ENCODE measurements at places on chromosomes 7 and 10.

DNA sequence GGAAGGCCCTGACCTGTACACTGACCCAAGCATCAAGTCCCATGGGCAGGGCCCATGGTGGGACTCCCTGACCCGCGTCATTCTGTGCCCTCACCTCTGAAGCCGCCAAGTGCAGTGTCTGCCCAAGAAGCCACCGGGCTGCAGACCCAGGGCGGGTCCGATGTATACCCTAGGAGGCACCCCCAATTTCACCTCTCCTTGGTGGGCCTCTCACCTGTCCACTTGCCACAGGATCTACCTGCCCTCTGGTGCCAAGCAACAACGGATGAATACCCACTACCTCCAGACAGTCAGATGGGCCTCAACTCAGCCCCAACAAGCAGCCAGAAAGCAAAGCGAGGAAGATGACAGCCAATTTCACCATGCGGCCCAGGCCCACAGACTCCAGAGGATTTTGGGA lies 92.6 kb downstream of the CTBP2 start:
- no peak for DNase-seq

DNA sequence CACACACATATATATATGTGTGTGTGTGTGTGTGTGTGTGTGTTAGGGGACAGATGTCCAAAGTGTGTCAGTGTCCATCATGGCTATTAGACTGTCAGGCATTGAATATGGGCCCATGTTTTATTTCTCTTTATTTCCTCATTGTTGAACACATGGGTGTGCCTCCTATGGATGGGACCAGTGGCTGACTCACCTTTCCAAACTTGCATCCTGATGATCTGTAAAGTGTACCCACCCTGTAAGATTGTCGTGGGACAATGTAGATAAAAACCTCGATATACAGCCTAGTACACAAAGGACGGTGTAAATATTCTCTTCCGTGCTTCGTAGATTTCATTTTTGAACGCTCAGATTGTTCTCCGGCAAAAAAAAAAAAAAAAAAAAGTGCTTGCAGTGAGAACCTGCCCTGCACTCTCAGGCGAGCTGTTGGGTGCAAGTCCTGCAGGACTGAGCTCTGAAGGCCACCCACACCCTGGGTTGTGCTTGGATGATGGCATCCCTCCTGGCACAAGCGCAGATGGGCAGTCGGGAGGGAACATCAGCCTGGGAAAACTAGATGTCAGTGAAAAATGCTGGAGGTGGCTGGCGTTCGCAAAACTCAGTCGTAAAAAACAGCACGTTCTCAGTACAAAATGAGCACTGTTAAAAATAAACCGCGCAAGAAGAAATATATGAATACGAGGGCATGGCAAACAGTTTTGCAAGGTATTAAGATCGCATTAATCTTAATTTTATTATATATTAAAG lies 166.9 kb downstream of the CUX1 start:
- no peak for DNase-seq

- no peak for DNase-seq
Measured at GRCh38 chr7:157041004-157041403, 30.5 kb upstream of the MNX1 start.

DNA sequence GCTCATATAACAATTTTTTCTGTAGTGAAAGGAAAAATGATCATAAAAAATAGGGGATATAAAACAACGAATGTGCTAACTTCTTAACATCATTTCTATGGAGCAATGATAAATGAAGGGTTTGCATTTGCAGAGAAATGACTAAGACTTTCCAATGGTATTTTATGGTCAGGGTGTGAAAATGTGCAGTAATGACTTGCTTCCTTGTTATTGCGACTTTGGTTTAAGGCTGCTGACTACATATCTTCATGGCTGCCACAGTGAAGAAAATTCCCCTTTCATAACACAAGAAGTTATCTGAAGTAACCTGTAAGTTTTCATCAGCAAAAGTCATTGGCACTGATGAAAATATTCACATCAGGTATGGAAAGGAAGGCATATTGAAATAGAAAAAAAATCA lies 166.1 kb upstream of the NRG3 start:
- DNase-seq = no peak

DNA sequence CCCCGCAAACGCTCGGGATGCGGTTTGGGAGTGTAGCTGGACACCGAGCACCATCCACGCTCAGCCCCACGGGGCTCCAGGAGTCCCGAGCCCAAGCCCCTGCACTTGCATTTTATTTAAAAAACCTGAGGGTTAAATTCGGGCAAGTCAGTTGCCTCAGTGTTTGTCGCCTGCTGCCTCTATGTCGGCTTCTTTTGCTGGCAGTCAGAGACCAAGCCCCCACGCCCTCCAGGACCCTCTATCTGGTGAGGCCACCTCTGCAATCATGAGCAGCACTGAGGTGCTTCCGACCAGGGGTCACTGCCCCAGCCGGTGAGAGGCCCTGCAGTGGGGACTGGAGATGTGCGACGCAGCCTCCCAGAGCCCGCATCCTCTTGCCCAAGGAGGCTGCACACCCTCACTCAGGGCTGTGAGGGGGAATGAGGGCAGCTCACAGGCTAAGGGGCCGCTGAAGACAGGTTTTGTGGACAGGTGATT lies 13.3 kb upstream of the ZNF273 start:
- DNase-seq = no peak

DNA sequence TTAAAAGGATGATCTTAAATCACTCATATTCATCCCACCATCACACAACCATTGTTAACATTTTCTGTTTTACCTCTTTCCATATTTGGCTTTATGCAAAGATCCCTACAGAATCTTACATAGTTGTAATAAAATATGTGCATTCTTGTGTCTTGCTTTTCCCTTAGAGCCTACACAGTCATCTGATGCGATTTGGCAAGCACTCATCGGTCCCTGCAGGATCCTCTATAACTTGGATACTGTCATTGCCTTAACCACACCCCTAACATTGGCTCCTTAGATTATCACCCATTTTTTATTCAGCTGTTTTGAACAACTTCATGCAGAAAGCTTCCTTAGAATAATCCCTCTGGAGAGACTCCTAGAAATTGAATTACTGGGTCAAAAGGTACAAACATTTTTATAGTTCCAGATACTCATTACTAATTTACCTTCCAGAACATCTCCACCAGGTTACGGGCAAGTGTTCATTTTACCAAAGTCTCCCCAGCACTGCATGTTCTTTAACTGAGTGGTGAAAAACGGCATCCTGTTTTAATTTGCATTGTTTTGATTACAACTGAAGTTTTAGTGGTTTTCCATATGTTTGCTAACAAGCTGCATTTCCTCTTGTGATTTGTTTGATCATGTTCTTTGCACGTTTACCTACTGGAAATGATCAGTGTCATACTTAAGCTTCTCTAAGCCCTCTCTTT lies 268.3 kb downstream of the GRID1 start:
- no peak for DNase-seq

DNA sequence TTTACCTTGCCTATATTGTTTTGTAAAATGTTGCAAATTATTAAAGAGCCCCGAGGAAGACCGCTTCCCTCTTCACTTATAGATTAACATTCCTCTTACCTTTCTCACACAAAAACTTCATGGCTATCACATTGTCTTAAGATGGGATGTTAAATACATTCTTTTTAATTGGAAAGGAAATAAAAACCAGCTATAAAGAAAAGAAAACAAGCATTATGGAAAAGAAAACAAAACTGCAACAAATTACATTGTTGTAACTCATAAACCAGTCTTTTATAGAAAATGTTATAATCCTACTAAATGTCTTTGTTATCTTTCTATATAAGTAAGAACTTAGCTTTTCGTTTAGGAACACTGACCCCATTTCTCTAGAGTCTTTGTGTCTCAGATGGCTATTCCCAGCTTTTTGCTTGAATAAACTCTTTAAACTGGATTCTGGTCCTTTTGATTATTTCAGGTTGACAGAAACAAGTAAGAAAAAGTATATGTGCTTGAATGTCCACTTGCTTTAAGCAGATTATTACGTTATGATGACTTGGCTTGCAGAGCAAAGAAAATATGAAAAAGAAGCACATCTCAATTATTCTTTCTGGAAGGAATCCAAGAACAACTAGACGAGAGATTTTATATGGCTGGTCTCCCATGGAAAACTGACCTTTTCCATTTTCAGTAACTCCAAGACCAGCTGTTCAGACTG lies 128.2 kb downstream of the AKR1D1 start:
- DNase-seq = no peak

GRCh38 chr10:124233546-124234138 lies 140.2 kb upstream of the CHST15 start:
- no peak for DNase-seq

- DNase-seq = no peak
Measured at GRCh38 chr10:82674036-82674435, 799.0 kb downstream of the NRG3 start.

GRCh38 chr7:82413237-82413636 lies 30.3 kb downstream of the CACNA2D1 start:
- no peak for DNase-seq

- DNase-seq = peak; percentile 28
Measured at GRCh38 chr7:85184599-85185423, 2.0 kb downstream of the SEMA3D start.

- no peak for DNase-seq
Measured at GRCh38 chr10:50582046-50582445, 41.7 kb downstream of the SGMS1 start.

DNA sequence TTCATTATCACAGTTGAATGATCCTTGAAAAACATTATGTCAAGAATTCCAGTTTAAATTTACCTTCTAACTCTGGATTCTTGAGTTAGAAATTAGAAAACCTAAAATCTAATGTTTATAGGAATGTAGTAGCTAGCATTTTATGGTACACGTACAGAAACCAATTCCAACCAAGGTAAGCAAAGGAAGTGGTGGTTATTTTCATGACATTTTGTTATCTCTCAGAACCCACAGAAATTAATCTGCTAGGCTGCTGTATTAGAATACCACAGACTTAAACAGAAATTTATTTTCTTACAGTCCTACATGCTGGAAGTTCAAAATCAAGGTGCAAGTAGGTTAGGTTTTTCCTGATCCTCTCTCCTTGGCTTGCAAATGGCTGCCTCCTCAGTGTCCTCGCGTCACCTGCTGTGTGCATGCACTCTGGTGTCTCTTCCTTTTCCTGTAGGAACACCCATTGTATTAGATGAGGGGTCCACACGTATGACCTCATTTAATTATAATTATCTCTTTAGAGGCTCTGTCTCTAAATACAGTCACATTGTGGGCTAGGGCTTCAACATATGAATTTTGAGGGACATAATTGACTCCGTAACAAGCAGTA lies 8.5 kb upstream of the CSTF2T start:
- no peak for DNase-seq

- DNase-seq = no peak
Measured at GRCh38 chr7:129210989-129211312, 13.9 kb upstream of the AHCYL2 start.
